Activated CD8-positive, alpha-beta memory T cell treated with anti-CD3 and anti-CD28 coated beads for 36 hours (primary cell): ENCODE measurements at places on chromosomes 7 and 10. TPM values are rescaled to one million over a fixed set of nuclear protein-coding genes. Genes with fewer than 3 reads are reported as not detected.

SLC26A5 gene
- not detected for total RNA-seq

A1CF gene
- not detected for total RNA-seq

JCAD gene
- 0.02 TPM for total RNA-seq

PON1 gene
- total RNA-seq = not detected

NAPEPLD gene
- 7.0 TPM for total RNA-seq

ZYX gene
- total RNA-seq = 107 TPM

TMEM178B gene
- 0.75 TPM for total RNA-seq

OR2A5 gene
- total RNA-seq = not detected

VOPP1 gene
- 67.0 TPM for total RNA-seq

CYP3A7 gene
- total RNA-seq = not detected

ZNF239 gene
- total RNA-seq = 1.5 TPM

INSYN2A gene
- total RNA-seq = not detected

NAMPT gene
- 991 TPM for total RNA-seq

SHH gene
- not detected for total RNA-seq

AMPH gene
- not detected for total RNA-seq

UBN2 gene
- total RNA-seq = 12.8 TPM

RBP4 gene
- total RNA-seq = not detected

ADARB2 gene
- not detected for total RNA-seq

C10orf62 gene
- not detected for total RNA-seq

NODAL gene
- total RNA-seq = not detected

AGMO gene
- total RNA-seq = not detected

CPVL gene
- not detected for total RNA-seq

AHCYL2 gene
- total RNA-seq = 7.6 TPM

IMMP2L gene
- total RNA-seq = 15.1 TPM

KLF14 gene
- total RNA-seq = not detected

ZP3 gene
- total RNA-seq = 1.5 TPM

DGKB gene
- not detected for total RNA-seq

FXYD4 gene
- total RNA-seq = not detected

ZNF804B gene
- total RNA-seq = not detected

IFIT2 gene
- total RNA-seq = 1.3 TPM

SPAM1 gene
- not detected for total RNA-seq

HERPUD2 gene
- 29.2 TPM for total RNA-seq

PTF1A gene
- total RNA-seq = not detected

RPA3 gene
- 176 TPM for total RNA-seq

KLLN gene
- total RNA-seq = 0.80 TPM

GARIN1A gene
- 0.30 TPM for total RNA-seq

DNAJC30 gene
- 11.0 TPM for total RNA-seq
